ENCODE measurements at places on chromosomes 1 and 21.

DNA sequence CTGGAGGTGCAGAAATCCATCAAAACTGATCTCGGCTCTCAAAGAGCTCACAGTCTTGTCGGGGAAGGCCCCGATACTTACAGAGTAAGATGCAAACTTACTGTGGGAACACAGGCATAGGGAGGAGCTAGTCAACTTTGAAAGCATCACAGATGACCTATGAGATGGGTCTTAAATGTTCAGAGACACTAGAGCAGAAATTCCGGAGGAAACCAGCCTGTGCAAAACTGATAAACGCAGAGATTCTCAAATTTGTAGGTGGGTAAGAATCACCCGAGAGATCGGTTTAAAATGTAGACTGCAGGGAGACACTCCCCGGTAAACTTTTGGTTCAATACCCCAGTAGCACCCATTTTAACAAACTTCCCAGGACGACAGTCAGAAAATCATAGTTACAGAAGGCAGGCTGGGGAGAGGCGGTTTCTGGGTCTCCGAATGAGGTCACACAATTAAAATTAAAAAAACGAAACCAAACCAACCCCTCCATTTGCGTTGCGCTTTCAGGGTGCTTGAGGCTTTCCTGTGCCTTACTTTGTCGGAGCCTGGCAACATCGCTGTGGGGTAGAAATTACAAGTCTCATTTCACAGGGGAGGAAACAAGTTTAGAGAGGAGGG is 755 bp upstream of the THRAP3 start:
- peak; percentile 71 for DNase-seq

DNA sequence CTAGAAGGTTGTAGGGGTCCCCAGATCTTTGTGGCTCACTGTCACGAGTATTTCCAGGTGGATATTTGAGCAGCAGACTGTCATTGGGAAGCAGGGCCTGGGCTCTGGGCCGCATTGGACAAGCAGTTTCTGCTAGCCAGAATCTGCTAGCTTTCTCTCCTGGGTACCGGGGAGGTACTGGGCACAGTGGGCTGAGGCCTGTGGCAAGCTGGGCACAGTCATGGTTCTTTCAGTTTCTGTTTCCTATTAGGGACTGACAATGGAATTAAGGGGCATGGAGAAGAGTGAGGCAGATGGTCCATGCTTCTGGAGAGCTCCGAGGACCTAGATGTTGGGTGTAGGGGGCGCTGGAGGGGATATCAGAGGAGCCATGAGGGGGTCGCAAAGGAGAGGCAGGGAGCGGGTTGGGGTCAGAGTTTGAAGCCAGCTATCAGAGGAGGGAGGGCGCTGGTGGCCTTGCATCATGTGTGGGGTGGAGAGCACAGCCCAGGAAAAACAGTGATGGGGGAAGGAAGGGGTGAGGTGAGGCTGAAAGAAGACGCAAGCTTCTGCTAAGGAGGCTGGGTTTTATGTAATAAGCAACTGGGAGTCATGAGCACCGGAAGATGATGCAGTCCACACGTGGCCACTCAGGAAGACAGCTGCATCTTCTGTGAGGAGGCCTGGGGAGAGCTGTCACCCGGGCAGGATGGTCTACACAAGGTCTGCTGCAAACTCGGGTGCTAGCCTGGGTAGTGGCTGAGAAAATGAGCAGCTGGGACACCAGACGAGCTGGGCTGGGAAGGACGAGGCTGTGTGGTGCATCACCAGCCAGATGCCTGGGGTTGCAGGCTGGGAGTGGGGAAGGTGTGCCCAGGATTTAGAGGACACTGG is 72.7 kb downstream of the IER5 start:
- DNase-seq = no peak

DNA sequence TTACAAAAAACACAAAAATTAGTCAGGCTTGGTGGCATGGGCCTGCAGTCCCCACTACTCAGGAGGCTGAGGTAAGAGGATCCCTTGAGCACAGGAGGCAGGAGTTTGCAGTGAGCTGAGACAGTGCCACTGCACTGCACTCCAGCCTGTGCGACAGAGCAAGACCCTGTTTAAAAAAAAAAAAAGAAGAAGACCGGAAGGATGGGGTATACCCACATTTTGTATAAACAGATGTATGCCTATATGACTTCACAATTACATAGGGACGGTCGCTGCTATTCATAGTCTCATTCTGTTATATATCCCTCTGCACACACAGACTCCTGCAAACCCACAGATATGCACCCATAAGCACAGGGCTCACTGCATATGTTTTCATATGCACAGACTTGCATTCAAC is 12.7 kb downstream of the LCK start:
- no peak for DNase-seq

DNA sequence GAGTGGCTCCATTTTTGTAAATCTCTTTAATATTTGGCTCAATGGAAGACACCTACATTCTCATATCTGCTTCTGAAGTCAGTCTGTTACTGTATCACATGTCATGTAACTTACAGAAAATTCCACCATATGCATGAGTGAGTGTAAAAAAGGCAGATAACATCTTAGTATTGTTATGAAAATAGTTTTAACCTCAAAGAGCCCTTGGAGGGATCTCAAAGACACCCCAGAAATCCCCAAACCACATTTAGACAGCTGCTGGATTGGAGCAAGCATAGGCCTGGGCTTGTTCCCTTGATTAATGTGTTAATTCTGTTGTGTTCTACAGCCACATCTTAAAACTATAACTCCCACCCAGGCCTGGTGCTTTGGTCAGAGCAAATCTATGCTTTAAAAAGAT is 16.9 kb downstream of the MACO1 start:
- DNase-seq = no peak

- DNase-seq = no peak
Observed at GRCh38 chr1:219144658-219145315, 28.9 kb upstream of the LYPLAL1 start.

- no peak for DNase-seq
Observed at GRCh38 chr1:49694251-49694827, 329.4 kb downstream of the AGBL4 start.

DNA sequence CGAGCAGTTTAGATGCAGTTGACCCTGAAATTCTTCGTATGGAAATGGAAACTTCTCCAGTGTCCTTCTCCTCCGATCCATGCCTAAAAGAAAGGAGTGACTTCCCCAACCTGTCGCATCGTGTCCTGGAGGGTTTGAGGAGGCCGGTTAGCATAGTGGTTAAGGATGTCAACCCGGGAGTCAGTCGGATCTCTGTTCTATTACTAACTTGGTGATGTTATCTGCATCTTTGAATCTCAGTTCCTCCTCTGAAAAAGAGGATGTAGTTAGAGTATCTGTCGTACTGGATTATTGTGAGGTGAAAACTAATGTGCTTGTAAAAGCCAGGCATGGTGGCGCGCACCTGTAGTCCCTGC is 684 bp downstream of the ZBTB8B start:
- DNase-seq = no peak

- DNase-seq = no peak
Observed at GRCh38 chr1:244066954-244067716, 16.1 kb downstream of the ZBTB18 start.

DNA sequence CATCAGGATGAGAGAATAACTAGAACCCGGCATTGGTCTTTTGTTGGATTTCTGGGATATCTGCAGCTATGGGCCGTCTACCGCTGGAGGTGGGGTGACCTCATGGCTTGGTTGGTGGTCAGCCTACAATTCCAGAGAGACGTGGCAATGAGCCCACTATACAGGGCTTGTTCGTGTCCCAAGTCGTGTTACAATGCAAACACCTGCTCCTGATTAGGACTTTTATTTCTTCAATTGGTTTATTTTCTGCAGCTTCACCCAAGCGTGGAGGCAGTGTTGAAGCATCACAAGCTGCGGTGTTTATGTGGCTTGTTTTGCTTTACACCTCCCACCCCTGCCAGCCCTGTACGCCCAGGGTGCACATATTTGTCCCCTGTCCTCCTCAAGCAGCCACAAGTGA is 211.7 kb upstream of the TMEM51 start:
- DNase-seq = no peak

- no peak for DNase-seq
Observed at GRCh38 chr21:37582590-37582989, 216.0 kb downstream of the DYRK1A start.

DNA sequence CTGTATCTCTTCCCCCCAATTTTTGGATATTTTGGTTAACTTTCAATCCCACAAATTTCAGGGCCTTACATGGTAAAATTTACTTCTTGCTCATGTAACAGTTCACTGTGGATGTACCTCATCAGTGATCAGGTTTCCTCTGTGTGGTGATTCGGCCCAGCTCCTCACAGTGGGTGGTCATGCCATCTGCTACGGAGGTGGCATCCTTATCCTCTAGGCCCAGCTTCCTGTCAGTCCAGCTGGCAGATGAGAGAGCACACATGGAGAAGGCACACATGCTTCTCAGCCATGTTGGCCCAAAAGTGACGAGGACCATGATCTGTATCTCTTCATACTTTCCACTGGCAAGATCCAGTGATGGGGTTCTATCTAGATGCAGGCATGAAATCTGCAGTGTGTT is 27.2 kb downstream of the PCBP3 start:
- no peak for DNase-seq

DNA sequence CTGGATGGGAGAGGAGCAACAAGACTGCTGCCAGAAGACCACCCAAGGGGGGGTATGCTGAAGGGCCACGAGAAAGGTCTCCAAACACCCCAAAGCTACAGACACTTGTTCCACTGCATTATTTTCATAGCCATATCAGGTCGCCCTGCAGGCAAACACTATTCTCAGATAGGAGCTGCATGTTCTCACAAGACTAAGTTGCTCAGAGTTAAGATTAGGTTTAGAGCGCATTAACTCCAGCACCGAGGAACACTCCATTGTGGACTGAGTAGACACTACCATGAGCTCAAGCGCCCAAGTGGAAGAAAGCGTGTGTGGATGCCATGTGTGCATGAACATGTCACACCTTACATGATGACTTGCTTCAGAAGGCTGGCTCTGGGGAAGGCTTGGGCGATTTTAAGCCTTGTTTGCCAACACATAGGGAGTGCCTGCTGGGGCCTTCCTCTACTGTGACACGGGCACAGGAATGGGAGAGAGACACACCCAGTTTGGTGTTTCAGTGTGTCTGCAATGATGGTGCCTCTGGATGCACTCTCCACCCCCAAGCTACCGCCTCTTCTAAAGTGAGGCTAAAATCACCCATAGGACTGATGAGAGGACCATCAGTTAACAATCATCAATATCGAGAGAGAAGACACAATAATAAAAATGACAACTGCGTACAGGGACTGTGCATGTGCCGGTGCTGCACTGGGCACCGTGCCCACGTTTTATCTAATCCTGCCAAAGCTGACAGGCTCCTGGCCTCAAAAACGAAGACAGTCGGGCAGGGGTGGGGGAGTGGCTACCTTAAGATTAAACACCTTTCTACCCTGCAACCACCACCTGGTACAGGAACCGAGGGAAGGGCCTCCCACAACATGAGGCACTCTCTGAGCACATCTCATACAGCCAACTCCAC is 34.9 kb downstream of the SSBP3 start:
- DNase-seq = no peak

GRCh38 chr1:198680174-198680875 is 41.5 kb downstream of the PTPRC start:
- no peak for DNase-seq

DNA sequence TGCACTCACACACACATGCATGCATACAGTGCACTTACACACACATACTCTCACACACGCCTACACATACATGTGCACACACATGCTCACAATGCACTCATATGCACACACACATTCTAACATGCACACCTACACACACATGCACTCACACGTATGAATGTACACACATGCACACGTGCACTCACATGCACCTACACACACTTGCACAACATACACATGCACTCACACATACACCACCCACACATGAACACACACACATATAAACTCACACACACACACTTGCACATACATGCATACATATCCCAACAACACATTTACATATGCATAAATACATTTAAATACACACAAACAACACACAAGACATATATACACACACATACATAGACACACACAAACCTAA is 30.6 kb downstream of the OBSCN start:
- no peak for DNase-seq

- DNase-seq = no peak
Observed at GRCh38 chr1:201736707-201737320, 92.1 kb upstream of the IPO9 start.

DNA sequence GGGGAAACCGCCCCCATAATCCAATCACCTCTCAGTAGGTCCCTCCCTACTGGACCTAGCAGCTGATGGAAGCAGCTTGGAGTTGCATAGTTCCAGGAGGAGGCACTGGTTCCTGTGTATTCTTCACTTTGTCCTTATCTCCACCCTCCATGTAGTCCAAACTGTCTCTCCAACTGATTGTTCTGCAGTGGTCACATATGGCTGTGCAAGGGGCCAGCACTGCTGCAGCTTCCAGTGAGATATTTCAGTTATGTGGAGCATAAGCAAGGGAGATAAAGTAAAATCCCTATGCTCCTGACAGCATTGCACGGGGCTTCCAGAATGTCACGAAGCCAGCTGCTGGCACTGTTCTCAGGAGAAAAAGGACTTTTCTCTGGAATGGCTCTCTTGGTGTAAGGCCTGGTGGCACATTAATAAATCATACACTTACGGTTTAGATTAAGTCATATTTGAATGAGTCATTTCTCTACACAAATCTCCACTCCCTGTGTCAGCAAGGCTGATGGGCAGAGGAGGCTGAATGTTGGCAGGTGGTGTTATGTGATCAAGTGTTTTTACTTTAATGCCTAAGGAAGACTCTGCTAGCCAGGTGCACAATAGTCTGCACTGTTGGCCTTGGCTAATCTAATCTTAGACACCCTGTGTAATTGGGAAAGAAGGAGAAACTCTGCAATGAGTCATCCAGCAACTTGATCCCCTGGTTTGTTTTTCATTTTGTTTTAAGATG is 93.4 kb downstream of the KCNK1 start:
- DNase-seq = no peak

DNA sequence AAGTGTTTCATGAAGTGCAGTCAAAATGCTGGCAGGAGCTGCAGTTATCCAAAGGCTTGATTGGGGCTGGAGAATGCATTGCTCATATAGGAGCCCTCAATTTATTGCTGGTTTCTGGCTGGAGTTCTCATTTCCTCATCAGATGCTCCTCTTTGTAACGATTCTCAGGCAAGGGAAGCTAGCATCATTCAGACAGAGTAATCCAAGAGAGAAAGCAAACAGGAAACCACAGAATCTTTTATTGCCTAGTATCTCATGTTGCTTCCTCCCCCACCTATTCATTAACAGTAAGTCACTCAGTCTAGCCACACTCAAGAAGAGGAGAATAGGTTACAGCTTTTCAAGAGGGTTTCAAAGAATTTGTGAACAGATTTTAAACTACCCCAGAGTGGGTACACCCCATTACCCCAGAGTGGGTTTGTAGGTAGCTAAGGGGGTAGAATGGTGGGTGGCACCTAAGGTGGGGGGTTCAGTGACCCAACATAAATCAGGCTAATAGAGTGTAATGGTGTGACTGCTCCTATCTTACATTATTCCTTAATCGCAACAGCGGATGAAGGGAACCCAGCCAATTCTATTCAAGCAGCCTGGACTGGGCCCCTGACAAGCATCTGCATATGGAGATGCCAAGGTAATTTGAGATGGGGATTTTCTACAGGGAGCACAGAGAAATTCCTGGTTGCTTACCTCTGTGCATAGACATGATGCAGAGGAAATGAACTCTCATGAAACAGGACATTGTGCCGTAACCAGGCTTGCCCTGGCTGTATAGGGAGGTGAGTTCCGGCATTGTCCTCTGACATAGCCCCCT is 67.1 kb downstream of the KCNJ15 start:
- peak; percentile 3 for DNase-seq

Data from CD4-positive, alpha-beta T cell treated with Interleukin-4 for 4 hours (primary cell).